ENCODE measurements at places on chromosomes 3 and 15.

DNA sequence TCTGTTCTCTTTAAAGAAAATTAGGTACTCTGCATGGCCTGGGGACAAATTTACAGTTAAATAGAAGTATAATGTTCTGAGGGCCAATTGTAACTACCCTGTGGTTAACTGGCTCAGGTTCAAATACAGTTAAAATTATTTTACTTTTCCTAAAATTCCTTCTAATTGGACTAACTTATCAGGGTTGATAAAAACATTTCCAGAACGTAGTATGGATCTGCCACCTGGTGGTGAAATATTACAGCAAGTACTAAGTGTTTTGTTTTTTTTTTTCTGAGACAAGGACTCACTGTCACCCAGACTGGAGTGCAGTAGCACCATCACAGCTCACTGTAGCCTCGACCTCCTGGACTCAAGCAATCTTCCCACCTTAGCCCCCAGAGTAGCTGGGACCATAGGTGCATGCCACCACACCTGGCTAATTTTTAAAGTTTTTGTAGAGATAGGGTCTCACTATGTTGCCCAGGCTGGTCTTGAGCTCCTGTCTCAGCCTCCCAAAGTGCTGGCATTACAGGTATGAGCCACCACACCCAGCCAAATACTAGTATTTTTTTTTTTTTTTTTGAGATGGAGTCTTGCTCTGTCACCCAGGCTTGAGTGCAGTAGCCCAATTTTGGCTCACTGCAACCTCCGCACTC, 29.2 kb downstream of the NEO1 start:
- no peak for DNase-seq

DNA sequence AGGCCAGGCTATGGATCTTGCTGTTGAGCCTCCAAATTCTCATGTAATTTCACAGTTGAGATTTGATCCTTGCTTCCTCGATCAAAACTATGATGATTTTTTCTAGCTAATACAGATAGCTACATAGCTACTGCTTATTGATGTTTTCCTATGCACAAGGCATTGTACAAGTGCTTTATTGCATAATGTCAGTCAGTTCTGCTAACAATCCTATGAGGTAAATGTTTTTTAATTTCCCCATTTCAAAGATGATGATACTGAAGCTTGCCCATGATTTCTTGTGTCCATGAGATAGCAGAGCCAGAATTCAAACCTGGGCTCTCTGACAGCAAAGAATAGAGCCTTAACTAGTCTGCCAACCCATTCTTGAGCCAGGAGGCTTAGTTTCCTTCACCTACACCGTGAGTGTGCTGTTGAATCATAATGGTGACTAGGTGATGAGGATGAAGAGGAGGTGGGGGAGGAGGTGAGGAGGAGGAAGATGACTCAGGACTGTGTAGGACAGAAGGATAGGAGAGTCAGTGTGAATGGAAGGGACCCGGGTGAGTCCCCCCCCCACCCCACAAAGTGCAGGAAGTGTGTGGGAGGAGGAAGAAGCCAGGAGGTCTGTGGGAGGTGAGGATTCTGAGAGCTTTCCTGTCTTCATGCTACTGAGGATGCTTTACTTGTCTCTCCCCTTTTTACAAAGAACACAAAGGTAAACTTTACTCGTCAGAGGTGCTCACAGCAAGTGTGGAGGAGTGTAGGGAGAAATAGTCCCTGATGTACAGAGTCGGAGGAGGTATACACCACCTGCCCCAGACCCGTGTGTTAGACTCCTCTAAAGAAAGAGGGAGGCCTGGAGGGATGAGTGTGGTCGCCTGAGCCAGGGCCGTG, 3.6 kb downstream of the TAGLN3 start:
- DNase-seq: peak; percentile 59

GRCh38 chr15:80457896-80458295, 53.7 kb downstream of the ARNT2 start:
- DNase-seq: no peak

- DNase-seq: no peak
Measured at GRCh38 chr15:36406366-36406765, 173.1 kb upstream of the CDIN1 start.

- no peak for DNase-seq
Measured at GRCh38 chr3:193836511-193836910, 243.5 kb downstream of the OPA1 start.

DNA sequence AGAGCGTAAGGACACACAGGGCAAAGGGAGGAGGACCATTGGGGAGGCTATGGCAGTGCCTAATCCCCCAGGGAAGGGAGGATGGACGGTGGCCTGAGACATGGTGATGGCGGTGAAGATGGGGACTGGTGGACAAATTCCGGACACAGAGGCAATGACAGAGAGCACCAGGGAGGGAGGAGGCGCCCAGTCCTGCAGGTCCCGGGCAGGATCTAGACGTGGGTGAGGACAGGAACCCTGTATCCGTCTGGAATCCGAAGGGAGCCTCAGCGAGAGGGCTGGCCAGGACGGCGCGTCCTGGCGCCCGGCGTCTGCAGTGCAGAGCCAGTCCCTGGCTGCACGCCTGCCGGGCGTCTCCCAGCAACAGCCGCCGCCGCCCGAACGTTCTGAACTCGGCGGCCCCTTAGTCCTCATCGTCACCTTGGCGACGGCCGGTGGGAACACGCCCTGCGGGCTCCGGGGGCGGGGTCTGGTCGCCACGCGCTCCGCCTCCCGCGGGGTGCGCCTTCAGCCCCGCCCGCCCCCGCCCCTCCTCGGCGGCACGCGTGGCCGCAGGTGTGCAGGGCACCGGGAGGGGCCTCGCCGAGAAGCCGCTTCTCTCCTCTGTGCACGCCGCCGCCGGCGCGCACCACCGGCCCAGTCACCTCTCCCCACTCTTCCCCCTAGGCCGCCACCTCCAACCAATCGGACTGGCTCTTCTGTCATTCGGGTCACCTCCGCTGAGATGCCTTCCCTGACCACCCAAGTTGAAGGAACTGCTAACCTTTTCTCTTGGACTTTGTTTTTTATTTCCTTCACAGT, 11.6 kb downstream of the XIRP1 start:
- DNase-seq: peak; percentile 87

DNA sequence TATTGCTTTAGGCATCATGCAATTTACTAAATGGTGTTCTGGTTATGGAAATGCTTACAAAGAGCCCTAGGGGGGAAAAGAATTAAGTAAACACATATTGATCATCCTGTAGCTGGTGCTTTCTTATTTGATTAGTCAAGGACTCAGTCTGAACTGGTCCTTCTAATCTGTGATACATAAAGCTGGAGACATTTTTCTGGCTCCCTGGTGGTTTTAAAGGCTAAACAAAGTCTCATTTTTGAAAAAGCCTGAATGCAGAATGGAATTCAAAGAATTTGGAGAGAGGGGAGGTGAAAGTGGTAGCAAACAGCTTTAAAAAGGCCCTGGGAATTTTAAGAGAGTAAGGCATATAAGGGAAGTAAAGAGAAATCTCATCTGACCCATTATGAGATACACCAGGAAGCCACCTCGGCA, 149.7 kb downstream of the RBMS3 start:
- DNase-seq: no peak

DNA sequence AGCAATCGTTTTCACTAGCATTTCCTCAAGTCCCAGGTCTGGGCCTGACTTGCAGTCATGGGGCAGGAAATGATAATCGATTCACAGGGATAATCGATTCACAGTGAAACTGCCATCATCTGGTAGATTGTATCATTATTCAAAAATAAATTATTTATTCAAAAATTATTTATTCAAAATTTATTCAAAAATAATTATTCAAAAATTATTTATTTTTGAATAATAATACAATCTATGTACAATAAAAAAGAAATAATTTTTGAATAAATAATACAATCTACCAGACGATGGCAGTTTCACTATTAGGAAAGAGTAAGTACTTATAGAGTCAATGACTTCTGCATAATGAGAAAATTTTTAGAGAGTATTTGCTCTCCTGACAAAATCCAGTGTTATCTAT, 28.1 kb upstream of the PROK2 start:
- no peak for DNase-seq

DNA sequence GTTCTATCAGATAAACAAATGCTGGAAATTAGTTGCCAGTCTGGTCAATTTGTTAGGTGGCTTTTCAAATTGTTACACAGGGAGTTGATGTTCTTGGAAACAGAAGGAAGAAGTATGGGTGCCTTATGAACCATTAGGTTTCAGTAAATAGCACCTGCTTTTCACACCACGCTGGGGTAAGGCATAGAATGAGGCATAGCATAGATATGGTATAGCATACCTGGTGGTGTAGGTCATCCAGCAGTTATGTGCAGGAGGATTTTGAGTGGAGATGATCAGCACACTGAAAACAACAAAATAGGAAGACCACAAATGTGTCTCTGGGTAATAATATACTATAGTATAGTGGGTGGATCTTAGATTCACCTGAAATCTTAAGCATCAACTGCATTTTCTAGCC, 121.4 kb downstream of the GMPS start:
- DNase-seq: no peak

GRCh38 chr3:32105291-32106131, 909 bp upstream of the GPD1L start:
- DNase-seq: no peak

- DNase-seq: no peak
Measured at GRCh38 chr3:36784138-36784635, 19.8 kb upstream of the DCLK3 start.

GRCh38 chr3:138079901-138080300, 35.5 kb downstream of the DZIP1L start:
- no peak for DNase-seq

- peak; percentile 80 for DNase-seq
Measured at GRCh38 chr3:126982471-126983175, at the start of gene PLXNA1. TSS of gene PLXNA1 (plus strand) at chr3:126983115. CDS start at chr3:126988594, 5,479 bp downstream.

GRCh38 chr15:41927536-41927935, 33.7 kb upstream of the SPTBN5 start:
- no peak for DNase-seq

DNA sequence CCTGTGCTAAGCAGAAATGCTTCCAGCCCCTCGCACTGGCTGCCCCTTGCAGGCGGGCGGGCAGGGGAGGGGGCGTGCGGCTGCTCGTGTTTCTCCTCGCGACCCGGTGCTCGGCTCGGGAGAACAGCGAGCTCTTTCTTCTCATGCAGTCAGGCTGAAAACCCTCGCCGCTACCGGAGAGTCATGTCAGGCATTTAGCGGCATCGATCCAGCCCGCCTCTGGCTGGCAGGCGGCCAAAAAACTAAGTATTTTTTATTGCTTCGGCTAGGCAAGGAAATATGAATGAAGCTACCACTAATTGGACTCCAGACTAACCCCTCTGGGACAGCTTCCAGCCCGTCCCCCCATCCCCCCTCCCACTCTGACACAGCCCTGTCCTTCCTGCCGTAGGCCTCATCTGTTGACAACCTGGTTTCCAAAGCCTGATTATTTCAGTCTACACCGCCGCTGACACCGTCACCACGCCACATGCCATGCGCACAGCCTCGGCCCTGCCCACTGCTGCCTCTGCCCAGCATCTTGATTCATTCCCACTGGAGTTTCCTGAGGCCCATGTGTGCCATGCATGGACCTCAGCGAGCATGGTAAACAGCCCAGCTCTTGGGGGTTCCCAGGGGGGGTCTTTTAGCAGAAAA, 35.3 kb downstream of the TLE3 start:
- no peak for DNase-seq

DNA sequence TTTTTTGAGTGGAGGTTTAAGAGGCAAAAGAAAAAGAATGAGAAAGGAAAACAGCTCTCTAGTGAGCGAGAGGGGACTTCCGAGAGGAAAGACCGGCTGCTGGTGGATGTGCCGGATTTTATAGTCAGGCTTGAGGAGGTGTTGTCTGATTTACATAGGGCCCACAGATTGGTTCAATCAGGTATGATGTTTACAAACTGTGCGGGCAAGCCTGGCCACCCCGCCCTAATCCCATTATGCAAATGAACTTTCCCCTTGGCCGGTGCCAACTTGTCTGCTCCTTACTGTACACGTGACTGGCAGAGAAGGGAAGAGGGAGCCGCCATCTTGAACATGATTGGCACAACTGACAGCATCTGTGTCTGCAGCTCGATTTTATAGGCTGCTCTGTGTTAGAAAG, 44.7 kb downstream of the FAM43A start:
- DNase-seq: no peak

GRCh38 chr3:51669241-51670052, 1.6 kb upstream of the TEX264 start:
- DNase-seq: peak; percentile 91

DNA sequence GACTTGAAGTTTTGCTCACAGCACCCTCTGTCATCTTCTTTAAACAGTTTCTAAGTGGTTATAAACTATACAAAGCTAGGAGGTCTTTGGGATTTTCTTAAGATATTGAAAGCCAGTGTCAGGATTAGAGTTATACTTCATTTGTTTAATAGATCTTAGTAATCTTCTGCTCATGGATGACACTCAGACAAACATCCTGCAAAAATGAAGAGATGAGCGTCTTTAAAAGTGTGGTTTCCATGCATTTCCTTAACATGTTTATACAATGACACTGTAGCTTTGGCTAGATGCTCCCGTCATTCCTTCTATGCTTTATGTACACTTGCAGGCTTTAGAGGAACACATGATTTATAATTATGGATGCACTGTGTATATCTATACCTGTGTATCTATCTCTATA, 182.2 kb downstream of the NAALADL2 start:
- DNase-seq: no peak

DNA sequence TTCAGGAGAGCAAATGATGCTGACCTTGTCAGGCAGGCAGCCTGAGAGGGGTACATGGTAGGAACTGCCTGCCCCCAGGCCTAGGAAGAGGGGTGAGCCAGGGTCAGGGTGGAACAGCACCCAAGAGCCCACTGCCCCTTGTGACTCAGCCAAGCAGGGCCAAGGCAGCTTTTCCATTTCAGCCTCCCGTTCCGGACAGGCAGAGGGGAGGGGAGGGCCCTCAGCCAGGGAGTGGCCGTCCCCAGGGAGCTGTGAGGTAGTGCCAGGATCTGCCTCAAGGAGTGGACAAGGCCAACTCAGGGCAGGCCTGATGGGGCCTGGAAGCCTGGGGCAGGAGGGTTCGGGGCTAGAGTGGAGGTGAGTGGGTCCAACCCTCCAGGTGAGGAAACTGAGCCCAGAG, 5.1 kb upstream of the ANKRD63 start:
- DNase-seq: no peak

GRCh38 chr3:133821767-133822638, 16.4 kb downstream of the SRPRB start:
- peak; percentile 5 for DNase-seq

GRCh38 chr15:37823601-37824275, 110.7 kb upstream of the TMCO5A start:
- DNase-seq: no peak

GRCh38 chr3:145017959-145018358, 1046.3 kb downstream of the DIPK2A start:
- no peak for DNase-seq

DNA sequence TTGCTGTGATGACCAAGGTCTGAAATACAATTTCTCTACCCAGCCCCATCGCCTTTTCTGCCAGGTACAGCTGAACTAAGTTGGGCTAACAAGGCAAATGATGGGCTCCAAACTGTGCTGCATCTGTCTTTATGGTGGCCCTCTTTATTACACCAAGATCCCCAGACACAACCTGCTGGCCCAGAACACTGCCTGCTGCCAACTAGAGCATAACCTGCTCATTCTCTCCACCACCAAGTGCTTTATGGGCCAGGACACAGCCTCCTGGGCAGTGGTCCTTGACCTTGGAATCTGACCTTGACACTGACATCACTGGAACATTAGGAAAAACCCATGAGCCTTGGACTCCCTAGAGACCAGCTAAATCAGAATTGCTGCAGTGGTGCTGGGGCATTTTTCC, 3.3 kb downstream of the LINS1 start:
- DNase-seq: no peak
